ENCODE measurements at places on chromosomes 13 and 19.

DNA sequence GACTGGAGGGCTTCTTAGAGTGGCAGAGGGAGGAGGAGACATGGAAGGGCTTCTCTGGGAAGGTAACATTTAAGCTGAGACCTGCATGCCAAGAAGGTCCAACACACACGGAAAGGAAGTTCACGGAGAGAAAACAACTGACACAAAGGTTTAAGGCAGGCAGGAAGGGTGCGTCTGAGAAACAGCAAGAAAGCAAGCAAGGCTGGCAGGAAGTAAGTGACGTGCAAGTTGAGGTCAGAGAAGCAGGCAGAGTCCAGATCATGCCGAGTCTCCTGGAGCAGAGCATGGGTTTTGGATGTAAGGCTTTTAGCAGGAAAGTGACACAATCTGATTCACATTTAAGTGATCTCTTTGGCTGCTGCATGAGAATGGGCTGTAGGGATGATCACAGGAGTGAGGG is 60.5 kb downstream of the ATP7B start:
- DNase-seq = peak; percentile 7

DNA sequence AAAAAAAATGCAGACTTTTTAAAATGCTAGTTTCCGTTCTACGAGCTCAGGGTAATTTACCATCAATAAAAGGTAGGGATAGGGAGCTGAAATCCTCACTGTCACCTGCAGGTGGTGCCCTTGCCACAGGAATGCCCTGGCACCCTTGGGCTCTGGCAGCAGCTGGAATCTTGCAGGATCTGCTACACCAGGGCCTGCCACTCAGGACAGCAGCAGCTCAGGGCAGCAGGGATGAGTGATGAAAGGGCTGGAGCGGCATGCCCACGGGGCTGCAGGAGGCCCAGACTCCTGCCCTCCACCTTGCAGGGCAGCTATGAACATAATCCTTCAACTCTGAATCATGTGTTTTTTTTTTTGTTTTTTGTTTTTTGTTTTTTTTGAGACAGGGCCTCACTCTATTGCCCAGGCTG is 54.0 kb downstream of the GNG7 start:
- peak; percentile 77 for DNase-seq

- no peak for DNase-seq
Observed at GRCh38 chr19:53908935-53909415, at the start of gene CACNG7. Gene CACNG7 (plus strand): TSS chr19:53909278. CDS start chr19:53912832, 3,554 bp downstream.

DNA sequence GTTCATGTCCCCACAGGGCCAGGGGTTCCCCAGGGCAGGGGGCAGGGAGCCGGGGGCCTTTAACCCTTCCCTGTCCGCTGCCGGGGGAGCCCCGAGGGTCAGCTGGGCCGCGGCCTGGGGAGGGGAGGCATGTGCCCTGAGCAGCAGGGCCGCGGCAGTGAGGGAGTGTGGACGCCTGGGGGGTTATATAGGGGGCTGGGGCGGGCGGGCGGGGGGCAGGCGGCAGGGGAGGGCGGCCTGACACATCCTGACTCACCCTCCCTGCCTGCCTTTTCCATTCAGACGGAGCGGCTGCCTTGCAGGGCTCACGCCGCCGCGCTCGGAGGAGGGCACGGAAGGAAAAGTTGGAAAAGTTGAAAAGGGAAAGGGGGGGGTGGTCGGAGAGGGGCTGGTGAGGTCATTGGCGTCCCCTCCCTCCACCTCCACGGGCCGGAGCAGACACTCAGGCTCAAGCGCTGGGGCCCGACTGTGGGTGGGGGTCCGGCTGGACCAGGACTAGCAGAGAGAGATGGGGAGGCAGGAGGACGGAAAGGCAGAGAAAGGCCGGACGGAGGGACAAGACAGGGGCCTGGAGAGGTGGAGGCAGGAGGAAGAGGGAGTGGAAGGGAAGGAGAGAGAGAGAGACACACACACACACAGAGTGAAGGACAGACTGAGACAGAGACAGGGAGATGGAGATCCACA is at the start of gene IL11:
IL11 (minus strand) TSS at position 159 of the 684 bp plus-strand sequence; CDS start at position 6, 153 bp downstream.
- no peak for DNase-seq

DNA sequence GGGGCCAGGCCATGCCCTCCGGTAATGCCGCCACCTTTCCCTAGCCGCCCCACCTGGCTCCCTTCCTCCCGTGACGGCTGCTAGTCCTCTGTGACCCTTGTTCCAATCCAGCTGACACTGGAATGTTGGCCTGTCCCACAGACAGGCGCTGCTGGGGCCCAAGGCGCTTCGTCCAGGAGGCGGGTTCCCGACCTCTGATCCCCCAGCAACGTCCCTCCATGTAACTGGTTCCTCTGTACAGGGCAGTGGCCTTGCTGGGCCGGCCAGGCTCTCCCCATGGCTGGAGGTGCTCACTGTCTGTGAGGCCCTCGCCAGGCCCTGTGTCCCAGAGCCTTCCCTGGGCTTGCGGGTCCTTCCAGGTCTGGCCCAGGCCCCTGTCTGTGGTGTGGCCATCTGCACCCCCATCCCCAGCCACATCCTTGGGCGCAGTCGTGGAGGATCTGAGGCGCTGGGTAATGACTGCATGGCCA is 6.8 kb upstream of the GRIN3B start:
- no peak for DNase-seq

DNA sequence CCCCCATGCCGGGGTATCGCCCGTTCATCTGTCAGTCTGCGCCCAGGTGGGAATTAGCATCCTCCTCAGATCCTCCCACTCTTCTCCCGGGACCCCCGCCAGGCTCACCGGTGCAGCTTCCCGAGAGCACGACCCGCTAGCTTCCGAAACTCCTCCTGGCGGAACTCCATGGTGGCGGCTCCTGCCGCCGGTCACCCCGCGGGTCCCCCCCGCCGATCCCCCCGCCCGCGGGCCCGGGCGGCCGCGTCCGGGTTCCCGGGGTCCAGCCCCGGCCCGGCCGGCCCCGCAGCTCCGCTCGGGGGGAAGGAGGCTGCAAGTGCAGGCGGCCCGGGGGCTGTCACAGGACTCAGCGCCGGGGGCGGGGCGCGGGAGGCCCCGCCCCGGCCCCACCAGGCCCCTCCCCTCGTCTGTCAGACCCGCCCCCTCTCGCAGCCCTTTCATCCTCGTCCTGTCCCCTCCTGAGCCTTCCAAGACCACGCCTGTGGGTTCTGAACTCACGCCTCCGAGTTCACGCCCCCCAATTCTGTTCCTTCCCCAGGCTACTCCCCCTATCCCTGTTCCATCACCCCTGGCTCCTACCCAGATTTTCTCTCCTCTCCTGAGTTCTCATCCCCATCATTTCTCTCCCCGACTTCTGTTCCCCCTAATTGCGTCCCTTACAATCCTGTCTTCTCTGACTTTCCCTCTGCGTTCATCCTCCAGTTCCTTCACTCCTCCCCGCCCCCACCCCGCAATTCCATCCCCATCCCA is at the start of gene SLC17A7:
SLC17A7 (minus strand) TSS at position 318 of the 750 bp plus-strand sequence; CDS start at position 170, 148 bp downstream.
- DNase-seq = no peak

GRCh38 chr19:42111384-42111783 is 20.9 kb downstream of the POU2F2 start:
- DNase-seq = no peak

DNA sequence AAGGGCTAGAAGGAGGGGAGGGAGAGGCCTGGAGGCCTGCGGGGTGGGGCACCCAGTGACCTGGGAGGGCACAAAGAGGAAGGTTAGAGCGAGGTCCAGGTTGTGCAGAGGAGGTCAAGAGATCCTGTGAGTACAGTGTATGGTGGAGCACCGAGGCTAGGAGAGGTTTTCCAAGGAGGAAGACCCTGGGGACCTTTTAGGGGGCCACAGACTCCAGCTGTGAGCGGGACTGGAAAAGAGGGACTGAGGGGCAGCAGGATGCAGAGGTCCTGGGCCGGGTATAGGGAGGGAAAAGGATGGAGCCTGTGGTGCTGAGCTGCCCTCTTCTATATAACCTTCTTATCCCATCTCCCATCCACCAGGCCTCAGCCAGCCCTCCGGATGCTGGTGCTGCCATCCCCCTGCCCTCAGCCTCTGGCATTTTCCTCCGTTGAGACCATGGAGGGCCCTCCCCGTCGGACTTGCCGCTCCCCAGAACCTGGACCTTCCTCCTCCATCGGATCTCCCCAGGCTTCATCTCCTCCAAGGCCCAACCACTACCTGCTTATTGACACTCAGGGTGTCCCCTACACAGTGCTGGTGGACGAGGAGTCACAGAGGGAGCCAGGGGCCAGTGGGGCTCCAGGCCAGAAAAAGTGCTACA is 863 bp downstream of the ZNF581 start:
- DNase-seq = no peak

DNA sequence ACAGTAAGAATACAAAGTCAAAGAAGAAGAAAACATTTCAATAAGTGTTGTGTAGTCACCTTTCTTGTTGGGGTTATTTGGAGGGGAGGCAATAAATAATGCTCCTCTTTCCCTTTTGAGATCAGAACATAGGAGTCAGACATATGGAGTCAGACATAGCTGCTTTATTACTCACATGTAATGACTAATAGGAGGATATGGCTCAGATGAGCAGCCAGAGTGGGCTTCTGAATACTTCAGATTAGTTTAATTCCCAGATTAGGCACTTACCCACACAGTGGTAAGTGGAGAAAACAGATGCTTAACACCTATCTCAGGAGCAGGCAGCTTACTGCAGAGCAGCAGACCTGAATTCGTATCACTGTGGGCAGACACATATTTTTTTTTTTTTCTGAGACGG is 31.7 kb upstream of the C1QTNF9B start:
- no peak for DNase-seq

- no peak for DNase-seq
Observed at GRCh38 chr13:41313117-41313516, 2.0 kb downstream of the NAA16 start.

DNA sequence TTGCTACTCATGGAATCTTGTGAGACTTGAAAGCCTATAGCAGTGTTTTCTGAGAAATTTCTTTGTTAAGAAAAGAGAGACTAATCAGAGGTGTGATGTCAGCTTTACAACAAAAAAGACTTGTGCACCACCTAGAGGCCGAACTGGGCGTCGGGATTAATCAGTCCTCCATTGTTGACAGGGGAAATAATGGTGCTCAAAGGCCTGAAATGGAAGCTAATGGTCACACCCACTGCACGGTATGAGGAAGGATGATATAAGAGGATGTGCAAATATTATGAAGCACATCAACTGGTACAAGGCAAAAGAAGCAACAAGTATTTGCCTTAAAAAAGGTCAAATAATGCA is 480.2 kb upstream of the MIR17HG start:
- DNase-seq = no peak

DNA sequence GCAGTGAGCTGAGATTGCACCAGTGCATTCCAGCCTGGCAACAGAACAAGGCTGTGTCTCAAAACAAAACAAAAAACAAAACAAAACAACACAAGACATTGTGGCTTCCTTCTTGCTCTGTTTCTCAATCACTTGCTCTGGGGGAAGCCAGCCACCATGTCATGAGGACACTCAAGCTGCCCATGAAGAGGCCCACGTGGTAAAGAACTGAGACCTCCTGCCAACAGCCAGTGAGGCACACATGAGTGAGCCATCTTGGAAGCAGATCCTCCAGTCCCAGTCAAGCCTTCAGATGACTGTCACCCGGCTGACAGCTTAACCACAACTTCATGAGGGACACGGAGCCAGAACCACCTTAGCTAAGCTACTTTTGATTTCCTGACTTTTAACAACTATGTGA is 25.2 kb downstream of the CPT1C start:
- no peak for DNase-seq

GRCh38 chr19:35149463-35149862 is 5.1 kb upstream of the FXYD5 start:
- DNase-seq = no peak

GRCh38 chr19:7463575-7463974 is 25.3 kb downstream of the PEX11G start:
- DNase-seq = no peak

GRCh38 chr19:51354103-51354741 is 12.0 kb downstream of the ETFB start:
- DNase-seq = no peak

DNA sequence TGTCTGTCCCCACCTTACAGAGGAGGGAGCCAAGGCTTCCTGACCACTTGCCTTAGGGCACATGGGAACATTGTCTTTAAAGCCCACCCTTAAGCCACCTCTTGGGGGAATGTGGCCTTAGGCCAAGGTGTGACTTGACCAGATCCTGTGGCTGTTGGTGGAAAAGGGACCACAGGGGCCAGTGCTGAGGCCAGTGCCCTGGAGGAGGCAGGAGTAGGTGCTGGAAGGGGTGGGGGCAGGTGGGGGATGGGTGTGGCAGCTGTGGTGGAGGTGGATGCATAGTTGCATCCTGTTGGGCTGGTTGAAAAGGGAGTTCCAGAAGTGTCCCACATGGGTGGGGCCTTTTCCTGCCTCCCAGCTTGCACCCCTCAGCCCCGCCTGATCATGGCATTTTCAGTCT is 44.8 kb downstream of the DNM2 start:
- DNase-seq = peak; percentile 23

- no peak for DNase-seq
Observed at GRCh38 chr19:15292847-15293582, 39.3 kb downstream of the BRD4 start.

GRCh38 chr19:3467437-3468198 is 12.7 kb downstream of the SMIM24 start:
- no peak for DNase-seq

DNA sequence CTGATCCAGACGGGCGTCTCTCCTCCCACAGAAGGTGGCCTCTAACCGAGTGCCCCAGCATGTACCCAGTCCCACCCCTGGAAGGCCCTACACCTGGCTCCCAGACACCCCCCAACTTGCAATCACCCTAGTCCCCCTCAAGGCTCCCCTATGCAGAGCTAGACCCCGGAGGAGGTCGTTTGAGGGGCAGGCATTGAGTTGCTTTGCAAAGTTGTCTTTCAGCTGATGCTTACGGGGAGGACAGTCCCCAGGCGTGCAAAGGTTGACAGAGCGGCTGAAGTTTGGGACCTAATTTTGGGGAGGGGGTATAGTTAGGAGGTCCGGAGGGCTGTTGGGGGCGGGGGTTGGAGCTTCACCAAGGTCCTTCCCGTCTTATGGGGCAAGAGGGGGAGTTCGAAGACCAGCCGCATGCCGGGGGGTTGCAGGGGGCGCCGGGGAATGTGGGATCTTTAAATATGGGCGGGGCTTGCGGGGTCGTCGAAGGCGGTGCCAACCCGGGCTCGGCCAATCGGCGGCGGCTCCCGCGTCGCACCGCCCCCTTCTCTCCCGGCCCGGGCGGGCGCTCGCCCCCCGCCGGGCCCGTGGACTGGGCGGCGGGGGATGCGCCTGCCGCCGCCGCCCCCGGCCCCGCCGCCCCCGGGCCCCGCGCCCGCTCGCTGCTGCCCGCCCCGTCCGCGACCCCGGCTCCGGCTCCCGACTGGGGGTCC is at the start of gene KCNN1:
KCNN1 (plus strand) TSS at position 558 of the 707 bp plus-strand sequence. CDS start 6,782 bp downstream, outside the sequence.
- no peak for DNase-seq

- DNase-seq = no peak
Observed at GRCh38 chr13:20565115-20565736, 1.7 kb upstream of the IFT88 start.

DNA sequence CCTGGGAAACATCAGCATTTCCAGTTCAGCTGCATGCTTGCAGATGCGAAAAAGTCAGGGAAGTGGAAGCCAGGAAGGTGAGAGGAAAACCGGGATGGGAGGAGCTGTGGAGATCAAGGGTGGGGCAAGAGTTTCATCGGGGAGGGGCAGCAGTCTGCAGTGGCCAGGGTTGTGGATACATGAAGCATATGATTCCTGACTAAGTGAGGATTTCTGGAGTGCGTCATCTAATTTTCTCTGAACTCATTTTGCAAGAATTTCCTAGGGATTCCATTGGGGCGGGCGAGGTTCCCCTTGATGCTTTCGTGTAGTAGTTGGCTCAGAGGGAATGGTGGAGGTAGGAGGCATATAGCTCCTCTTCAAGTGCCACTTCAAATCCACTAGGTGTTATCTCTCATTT is 344.1 kb upstream of the TMTC4 start:
- no peak for DNase-seq

- no peak for DNase-seq
Observed at GRCh38 chr13:111303559-111303958, 16.9 kb upstream of the TEX29 start.

GRCh38 chr13:29587645-29588044 is 7.8 kb downstream of the SLC7A1 start:
- no peak for DNase-seq
